ENCODE measurements at places on chromosomes 16 and 17.

GRCh38 chr17:30950669-30951399, 20.0 kb upstream of the RNF135 start:
- no peak for DNase-seq

DNA sequence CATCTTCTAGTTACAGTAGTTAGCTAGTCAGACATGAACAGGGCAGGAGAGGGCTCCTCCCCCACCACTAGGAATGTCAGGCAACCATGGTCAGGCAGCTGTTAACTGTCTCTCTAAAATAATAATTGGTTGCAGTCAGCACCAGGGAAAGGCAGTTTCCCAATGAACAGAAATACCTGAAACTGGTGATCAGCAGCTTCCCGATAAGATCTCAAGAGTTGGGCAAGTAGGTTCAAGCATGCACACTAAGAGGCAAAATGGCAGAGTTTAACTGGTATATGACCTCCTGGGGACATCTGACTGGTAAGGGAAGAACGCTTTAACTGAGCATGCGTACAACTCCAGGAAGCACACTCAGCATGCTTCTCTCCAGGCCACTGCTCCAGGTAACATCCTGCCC, 12.6 kb upstream of the XYLT1 start:
- no peak for DNase-seq

DNA sequence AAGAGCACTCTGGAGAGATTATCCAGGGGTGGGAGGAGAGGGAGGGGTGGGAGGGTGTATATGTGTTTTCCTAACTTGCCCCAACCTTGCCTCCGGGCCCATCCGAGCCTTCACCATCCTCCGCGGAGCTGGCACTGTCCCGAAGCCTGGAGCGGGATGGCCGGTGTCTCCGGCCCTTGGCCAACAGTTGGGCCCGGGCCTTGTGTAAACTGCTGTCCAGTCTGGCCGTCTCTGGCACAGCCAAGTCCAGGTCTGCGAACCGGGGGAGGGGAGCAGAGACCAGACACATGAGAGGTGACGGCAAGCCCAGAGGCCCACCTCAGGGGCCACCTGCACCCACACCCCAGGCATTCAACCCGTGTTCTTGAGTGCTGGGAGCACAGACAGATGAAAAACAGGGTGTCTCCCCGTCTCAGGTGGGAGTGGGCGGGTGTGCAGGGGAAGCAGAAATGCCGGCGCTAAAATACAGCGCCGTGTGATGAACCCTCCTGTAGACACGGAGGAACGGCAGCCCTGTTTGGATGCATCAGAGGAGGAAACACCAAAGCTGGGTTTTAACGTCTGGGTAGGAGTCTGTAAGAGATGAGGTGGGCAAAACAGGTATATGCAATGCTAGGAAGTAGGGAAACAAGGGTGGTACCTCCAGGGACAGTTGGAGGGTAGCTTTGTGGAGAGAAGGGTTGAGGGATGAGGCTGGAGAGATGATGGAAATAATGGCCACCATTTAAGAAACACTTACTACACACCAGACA, 11.7 kb downstream of the SAMD14 start:
- no peak for DNase-seq

DNA sequence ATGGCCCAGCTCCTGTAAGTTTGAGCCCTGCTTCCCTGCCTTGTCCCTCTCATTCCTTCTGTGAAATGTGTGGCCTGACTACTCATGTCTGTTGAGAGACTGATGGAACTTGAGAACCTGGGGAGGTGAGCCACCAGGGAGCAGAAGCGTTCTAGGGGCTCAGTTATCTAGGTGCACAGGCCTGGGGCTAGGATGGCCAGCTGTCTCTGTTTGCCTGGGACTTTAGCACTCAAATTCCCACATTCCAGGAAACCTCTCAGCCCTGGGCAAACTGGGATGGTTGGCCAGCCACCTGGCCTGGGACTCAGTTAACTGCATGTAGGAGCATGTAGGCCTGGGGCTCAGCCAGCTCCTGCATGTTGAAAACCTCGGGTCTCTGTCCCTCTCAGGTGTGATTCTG, 9.3 kb upstream of the EPN3 start:
- no peak for DNase-seq

- no peak for DNase-seq
These were observed 5.5 kb downstream of the KRT40 start for GRCh38 chr17:40978575-40979151.

DNA sequence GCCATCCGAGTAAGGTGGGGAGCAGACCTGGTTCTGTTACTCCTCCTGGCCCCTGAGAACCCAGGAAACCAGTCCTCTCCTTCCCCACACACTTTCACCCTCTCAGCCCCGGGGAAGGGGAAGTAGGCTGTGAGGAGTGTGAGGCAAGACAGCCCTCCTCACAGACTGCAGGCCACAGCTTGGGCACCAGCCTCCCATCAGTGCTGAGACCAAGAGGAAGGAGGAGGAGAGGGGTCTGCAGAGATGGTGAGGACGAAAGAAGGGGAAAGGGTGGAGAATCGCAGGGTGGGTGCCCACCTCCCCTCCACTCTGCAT, 7.0 kb downstream of the G6PC3 start:
- DNase-seq = no peak

DNA sequence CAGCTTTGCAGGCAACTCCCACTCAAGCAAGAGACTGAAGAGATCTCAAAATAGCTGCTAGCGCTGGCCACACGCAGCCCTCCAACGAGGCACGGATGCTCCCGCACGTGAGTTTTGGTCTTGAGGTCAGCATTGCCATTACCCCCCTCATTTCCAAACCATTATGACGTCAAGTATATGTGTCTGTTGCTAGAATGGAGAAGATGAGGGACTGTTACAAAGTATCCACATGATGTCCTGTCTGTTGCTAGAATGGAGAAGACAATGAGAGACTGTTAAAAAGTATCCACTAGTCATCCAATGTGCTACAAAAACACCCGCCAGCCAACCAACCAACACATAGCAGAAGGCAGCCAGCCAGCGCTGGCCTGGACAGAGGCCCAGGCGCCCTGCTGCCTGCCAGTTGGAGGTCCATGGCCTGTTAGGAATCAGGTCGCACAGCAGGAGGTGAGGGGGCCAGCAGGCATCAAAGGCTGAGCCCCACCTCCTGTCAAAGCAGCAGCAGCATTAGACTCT, 24.8 kb downstream of the KLHDC4 start:
- DNase-seq = no peak

DNA sequence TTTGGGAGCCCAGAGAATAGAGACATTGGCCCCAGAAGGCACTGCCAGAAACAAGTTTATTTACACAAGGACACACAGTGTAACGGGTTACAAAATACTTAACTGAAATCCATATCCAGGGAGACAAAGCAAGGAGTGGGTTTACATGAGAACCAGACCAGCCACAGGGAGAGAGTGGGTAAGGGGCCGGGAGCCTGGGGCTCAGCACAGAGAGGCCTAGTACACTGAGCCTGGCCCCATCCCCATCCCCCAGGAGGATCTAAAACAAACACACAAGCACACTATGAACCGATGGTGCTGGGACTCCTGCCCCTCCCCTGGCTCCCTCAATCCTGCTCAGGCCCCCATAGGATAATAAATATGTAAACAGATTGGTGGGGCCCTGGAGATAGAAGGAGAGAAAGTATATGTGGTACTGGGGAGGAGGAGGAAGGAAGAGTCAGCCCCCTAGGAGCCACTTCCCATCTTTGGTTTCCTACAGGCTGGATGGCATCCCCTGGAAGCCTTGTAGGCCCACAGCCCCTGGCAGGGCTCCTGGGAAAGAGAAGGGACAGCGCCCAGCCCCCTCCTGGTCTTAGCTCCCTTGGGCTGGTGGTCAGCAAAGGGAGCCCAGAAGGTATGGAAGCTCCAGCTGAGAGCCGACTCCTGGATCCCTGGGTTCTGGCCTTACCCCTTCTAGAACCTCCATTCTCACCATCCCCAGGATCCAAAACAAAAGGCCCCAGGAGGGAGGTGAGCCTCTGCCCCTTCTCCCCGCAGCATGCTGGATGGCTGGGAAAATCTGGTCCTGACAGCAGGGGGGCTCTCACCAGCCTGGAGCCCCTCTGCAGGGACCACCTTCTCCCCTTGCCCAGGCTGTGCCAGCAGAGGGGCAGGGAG, 6.4 kb downstream of the G6PC3 start:
- no peak for DNase-seq

GRCh38 chr16:1713331-1713730, 7.3 kb downstream of the MAPK8IP3 start:
- no peak for DNase-seq

DNA sequence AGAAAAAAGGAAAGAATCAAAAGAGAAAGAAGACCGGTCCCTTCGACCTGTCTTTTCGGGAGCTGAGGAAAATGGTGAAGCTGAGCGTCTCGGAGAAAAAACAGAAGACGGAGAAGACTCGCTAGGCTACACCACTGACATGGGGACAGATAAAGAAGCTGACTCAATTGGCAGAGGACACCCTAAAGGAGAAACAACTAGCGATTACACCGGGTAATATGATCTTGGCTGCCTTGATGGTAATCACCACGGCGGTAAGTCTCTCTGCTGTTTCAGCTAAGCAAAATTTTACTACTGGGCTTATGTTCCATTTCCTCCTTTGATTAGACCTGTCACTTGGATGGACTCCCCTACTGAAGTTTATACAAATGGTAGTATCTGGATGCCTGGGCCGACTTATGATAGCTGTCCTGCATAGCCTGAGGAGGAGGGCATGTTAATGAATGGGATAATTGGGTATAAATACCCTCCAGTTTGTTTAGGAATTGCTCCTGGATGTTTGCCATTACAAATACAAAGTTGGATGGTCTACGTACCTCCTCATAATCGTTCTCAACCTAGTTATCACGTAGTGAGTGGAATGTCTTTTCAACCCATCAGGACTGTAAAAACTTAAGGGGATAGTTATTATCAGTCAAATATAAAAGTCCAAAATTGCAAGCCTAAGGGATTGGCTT, 24.1 kb downstream of the ALOX15B start:
- no peak for DNase-seq

DNA sequence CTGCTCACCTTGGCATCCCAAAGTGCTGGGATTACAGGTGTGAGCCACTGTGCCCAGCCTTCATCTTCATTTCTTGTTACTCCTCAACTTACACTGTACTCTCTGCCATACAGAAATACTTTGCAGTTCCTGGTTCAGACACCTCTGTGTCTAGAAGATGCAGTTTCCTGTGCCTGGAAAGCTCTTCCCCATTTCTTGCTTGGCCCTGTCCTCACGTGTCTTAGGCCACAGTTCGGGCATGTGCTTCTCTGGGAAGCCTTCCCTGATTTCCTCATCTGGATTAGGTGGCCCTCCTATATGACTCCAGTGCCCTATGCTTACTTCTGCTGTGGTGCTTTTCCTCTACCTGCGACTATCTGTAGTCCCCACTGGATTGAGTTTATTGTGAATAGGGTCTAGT, 26.5 kb upstream of the CDR2 start:
- no peak for DNase-seq

DNA sequence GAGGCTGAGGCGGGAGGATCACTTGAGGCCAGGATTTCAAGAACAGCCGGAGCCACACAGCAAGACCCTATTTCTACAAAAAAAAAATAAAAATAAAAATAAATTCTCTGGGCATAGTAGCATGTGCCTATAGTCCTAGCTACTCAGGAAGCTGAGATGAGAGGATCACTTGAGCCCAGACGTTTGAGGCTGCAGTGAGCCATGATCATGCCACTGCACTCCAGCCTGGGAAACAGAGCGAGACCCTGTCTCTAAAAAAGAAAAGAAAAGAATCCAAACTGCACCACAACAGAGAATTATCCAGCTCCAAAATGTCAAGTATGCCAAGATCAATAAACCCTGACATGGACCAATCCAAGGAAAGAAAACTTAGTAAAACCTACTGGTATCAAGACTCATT, 78.9 kb upstream of the NOL11 start:
- DNase-seq = no peak

- DNase-seq = no peak
These were observed 20.5 kb upstream of the MTMR4 start for GRCh38 chr17:58534901-58535421.

DNA sequence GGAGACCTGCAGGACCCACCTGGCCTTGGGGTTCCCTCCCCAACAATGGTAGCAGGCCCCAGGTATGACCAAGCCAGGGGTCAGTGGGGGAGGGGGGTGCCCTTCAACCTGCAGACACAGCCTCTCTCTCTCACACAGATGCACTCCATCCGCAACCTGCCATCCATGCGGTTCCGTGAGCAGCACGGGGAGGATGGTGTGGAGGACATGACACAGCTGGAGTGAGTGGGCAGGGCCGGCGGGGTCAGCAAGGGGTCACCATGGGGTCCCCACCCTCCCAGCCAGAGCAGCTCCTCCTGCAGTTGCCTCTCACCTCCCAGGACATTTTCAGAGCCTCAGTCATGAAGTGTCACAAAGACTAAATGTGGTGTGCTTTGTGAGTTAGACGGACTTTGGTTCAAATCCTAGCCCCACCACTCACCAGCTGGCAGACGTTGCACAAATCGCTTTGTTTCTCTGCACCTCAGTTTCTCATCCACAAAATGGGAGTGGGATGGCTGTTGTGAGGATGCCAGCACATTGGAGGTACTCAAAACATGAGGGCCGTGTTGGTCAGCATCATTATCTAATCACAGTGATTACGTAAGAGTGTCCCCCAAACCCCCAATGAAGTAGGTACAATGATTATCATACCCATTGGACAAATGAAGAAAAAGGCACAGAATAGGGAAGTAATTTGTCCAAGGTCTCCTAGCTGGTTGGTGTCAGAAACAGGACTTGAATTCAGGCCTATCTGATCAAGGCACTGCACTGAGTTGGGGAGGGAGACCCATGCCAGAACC, 16.0 kb downstream of the MYO15A start:
- DNase-seq = no peak
